Activated CD4-positive, alpha-beta memory T cell treated with anti-CD3 and anti-CD28 coated beads for 36 hours (primary cell): ENCODE measurements at places on chromosomes 2 and 18.

DNA sequence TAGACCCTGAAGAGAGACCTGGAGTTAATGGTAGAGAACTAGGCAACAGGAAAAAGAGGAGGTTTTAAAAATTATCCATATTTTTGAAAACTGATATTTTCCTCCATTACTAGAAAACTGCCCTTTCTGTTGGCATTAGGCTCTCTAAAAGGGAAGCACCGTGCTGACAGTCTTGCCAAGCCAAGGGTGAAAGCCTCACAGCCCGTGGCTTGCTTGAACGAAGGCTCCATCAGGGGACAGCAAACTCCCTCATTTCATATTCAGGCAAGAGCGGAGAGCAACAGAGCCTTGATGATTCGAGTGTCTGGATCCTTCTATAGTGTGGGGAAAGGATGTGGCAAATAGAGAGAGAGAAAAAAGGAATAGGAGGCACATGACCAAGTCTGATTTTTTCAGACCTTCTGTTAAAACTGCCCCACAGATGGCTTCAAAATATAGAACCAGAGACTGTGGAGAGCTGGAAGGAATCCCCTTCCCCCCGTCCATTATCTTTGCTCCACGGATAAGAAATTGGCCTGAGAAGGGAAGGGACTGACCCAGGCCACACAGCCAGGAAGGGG is 67.0 kb downstream of the CACNB4 start:
- H3K27me3 ChIP-seq: peaks cover 4% of the 10 kb centered on the region
- H3K36me3 ChIP-seq: no peaks in the 10 kb centered on the region
- no peak overlapping the region for H3K27ac ChIP-seq
- DNase-seq: no peak

GRCh38 chr2:133809485-133809884 is 241.2 kb upstream of the NCKAP5 start:
- peaks cover 8% of the 10 kb centered on the region for H3K27me3 ChIP-seq
- H3K36me3 ChIP-seq: no peaks in the 10 kb centered on the region
- no peak for DNase-seq
- H3K4me3 ChIP-seq: no peak overlapping the region
- no peaks in the 10 kb centered on the region for H3K4me1 ChIP-seq

GRCh38 chr2:183253441-183254130 is 129.3 kb downstream of the NUP35 start:
- H3K27me3 ChIP-seq: peaks cover 2% of the 10 kb centered on the region
- H3K4me1 ChIP-seq: no peaks in the 10 kb centered on the region
- DNase-seq: no peak
- no peak overlapping the region for H3K4me3 ChIP-seq

GRCh38 chr2:158743879-158744278 is 51.2 kb upstream of the DAPL1 start:
- H3K36me3 ChIP-seq: no peaks in the 10 kb centered on the region
- no peak for DNase-seq
- no peak overlapping the region for H3K27ac ChIP-seq
- no peaks in the 10 kb centered on the region for H3K4me1 ChIP-seq
- peaks cover 23% of the 10 kb centered on the region for H3K27me3 ChIP-seq

- no peaks in the 10 kb centered on the region for H3K36me3 ChIP-seq
- no peak overlapping the region for H3K4me3 ChIP-seq
- no peak overlapping the region for H3K27ac ChIP-seq
- DNase-seq: no peak
- H3K27me3 ChIP-seq: peaks cover 19% of the 10 kb centered on the region
Measured at GRCh38 chr2:70753902-70754301, 14.1 kb downstream of the ADD2 start.

DNA sequence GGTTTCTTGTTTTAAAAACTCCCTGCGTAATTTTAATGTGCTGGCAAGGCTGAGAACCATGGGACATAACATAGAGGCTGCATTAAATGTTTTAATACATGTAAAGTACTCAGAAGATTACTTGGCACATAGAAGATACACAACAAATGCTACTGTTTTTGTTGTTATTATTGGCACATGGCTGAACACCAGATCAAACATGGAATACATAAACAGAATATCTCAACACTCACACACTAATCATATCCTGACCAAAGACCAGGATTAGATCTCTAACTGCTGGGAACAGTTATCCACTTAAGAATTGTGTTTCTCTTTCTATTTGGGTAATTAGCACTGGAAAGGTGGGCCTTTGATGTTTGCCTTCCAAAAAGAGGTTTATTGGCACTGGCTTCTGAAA is 69.3 kb downstream of the KCNE4 start:
- DNase-seq: no peak
- H3K27ac ChIP-seq: no peak overlapping the region
- no peaks in the 10 kb centered on the region for H3K27me3 ChIP-seq
- no peak overlapping the region for H3K4me3 ChIP-seq
- no peaks in the 10 kb centered on the region for H3K36me3 ChIP-seq

GRCh38 chr2:108993095-108993937 is 4.3 kb upstream of the EDAR start:
- DNase-seq: no peak
- peaks cover 2% of the 10 kb centered on the region for H3K27me3 ChIP-seq
- no peak overlapping the region for H3K4me3 ChIP-seq
- no peak overlapping the region for H3K27ac ChIP-seq
- H3K4me1 ChIP-seq: peaks cover 13% of the 10 kb centered on the region
- H3K36me3 ChIP-seq: no peaks in the 10 kb centered on the region
